NCI-H446 treated with DMSO at 0.1 percent for 48 hours (cell line): ENCODE measurements at places on chromosomes 2 and 18.

DNA sequence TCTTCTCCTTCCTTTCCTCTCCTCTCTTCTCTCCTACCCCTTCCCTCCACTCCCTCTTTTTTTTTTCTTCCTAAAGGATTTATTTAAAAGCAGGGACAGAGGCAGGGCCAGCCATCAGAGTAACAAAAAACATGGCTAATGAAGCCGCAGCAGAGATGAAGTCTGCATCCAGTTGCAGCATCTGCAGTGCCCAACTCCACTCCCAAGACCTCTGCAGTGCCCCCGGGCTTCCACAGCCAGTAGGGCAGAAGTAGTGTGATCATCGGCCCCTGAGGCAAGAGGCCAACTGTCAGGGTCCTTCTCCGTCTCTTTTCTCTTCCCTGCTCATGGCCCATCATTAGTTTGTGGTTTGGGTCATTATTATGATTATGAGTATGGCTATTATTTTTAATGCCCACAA is 4.2 kb upstream of the EGR4 start:
- DNase-seq = no peak

- no peak for DNase-seq
Measured at GRCh38 chr2:27041752-27042151, 9.0 kb downstream of the TMEM214 start.

GRCh38 chr2:65130664-65131175 is 814 bp upstream of the RAB1A start:
- DNase-seq = no peak

DNA sequence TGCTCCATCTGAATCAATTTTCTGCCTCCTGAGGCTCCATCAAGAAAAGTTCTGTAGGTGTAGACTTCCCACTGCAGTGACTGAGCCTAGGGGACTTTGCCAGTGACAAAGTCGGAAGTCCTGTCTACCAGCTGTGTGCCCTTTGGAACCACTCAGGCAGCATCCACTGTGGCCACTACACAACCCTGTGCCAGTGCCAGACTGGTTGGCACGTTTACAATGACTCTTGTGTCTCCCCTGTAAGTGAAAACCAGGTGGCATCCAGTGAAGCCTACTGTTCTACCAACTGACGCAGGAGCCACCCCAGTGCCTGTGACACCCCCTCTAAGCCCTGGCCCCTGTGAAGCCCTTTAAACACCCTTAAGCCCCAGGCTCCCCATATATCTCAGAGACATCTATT is 132.1 kb upstream of the SERPINE2 start:
- DNase-seq = no peak

GRCh38 chr2:58634653-58635370 is 393.7 kb upstream of the FANCL start:
- no peak for DNase-seq

DNA sequence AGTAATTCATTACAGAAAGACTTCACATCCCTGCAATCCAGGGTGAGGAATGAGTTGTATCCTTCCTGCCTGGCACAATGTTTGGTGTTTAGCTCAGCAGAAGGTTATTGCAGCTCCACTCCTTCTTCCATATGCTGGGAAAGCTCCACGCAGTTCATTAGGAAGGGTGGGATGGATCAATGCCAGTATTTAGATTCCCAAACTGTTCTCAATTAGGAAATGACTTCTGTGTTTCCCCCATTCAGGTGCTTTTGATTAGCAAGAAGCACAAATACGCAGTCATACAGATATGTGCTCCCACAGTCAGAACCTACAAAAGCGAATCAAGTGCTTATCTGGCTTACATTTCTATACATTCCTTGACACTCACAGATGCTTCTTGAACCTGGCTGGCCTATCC is 340.6 kb downstream of the NYAP2 start:
- DNase-seq = peak; percentile 3

- no peak for DNase-seq
Measured at GRCh38 chr2:101124643-101125366, 26.4 kb downstream of the TBC1D8 start.

GRCh38 chr2:52498077-52498750 is 1269.4 kb upstream of the CHAC2 start:
- DNase-seq = no peak

- no peak for DNase-seq
Measured at GRCh38 chr2:32008805-32009515, 1.8 kb downstream of the MEMO1 start.

DNA sequence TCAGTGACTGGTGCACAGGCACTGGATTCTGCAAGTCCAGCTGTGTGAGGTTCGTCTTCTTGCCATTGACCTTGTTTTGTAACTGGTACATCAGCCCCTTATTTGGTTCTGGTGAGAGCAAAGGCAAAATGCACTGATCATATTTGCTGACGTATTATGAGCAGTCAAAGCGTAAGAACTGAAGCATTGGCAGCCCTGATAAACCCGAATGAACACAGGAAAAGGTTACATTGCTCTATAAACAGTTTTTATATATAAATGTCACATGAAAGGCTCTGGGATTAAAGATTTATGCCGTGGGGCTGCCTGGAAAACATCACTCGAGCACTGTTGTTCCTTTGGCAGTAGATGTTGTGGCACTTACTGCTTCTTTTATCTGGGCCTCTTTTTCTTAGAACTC is 167.9 kb downstream of the IRS1 start:
- DNase-seq = no peak

DNA sequence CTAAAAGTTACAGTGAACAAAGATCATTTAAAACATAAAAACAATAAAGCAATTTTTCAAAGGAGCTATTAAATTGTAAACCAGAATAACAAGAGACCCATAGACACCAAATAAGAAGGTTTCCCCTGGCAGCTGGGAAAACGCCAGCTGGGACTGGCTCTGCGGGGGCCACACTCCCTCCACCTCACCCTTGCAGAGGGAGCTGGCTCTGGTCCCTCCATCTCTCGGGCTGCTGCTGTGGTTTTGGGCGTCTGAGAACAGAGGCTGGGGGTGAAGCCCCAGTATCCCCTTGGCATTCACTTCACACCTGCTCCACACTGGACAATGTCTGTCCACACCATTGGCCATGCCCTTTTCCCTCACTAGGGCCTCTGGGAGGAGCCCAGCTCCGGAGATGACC is 62.1 kb upstream of the OTOS start:
- DNase-seq = no peak

- DNase-seq = no peak
Measured at GRCh38 chr18:54774423-54774822, 53.9 kb upstream of the RAB27B start.

- no peak for DNase-seq
Measured at GRCh38 chr2:213119061-213119809, 32.2 kb downstream of the IKZF2 start.

- no peak for DNase-seq
Measured at GRCh38 chr2:170335351-170335750, 157.4 kb downstream of the MYO3B start.

DNA sequence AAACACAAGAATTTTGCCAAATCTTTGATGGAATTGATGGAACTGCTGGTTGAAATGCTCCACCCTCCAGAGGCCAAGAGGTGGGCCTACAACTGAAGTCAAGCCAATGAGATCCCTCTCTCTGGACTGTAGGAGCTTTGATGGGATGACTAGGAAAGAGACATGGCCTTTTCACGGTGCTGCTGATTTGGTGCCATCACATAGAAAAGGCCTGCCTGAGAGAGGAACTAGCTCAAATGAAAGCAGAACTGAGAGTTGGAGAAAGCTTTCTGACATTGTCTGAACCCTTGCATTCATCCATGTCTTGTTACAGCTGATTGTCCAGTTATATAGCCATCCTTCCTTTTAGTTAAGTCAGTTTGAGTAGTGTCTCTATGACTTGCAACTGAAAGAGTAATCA is 283.8 kb upstream of the LYPD1 start:
- DNase-seq = no peak

GRCh38 chr2:19746611-19747309 is 155.0 kb downstream of the TTC32 start:
- no peak for DNase-seq

- no peak for DNase-seq
Measured at GRCh38 chr2:234444893-234445292, 52.0 kb downstream of the ARL4C start.

DNA sequence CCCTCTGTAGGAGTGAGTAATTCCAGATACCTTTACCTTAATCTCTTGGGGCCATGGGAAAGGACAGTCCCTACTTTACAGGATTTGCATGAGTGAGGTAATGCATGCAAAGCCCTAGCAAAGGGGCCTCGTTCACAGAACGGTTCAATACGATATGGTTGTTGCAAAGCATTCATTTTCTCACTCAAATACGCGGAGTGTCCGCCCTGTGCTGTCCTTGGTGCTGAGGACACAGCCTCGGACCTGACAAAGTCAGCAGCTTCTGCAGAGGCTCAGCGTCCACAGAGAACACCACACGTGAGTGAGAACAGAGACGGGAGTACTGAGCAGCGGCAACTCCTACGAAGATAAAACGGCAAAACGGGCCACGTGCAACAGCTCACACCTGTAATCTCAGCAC is 125.7 kb downstream of the EIPR1 start:
- no peak for DNase-seq

- no peak for DNase-seq
Measured at GRCh38 chr2:199458806-199459285, 1.1 kb upstream of the SATB2 start.

DNA sequence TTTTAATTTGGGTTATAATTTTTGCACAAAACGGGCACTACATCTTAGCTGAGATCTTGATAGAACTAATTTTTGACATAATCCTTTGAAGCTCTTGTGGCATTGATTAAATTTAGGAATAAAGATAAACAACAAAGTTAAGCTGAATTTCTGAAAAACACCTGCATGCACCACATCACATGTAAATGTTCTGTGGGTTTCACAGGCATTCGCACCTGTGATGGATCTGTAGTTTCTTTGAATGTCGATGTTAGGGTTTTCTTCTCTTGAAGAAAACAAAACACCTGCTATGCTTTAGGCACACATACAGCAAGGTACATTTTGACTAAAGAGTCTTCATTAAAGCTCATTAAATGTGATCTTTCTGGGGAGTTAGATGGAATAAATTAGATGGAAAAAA is 60.3 kb downstream of the RPIA start:
- no peak for DNase-seq

DNA sequence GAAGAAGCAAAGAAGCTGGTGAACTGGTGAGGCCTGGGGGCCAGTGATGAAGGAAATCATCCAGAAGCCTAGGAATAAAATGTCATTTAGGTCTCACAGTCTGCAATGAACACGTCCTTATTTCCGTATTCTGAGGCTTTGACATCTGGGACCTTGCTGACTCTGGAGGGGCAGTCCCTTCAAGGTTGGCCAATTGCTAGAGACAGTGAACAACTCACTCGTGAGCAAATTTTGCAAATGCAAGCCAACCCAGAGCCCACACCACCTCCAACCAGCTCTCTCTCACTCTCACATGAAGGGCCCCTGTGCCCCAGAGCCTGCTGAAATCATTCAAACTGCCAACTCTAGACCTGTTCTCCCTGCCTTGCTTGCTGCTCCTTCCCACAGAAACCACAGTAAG is 279.1 kb upstream of the LYPD1 start:
- no peak for DNase-seq

DNA sequence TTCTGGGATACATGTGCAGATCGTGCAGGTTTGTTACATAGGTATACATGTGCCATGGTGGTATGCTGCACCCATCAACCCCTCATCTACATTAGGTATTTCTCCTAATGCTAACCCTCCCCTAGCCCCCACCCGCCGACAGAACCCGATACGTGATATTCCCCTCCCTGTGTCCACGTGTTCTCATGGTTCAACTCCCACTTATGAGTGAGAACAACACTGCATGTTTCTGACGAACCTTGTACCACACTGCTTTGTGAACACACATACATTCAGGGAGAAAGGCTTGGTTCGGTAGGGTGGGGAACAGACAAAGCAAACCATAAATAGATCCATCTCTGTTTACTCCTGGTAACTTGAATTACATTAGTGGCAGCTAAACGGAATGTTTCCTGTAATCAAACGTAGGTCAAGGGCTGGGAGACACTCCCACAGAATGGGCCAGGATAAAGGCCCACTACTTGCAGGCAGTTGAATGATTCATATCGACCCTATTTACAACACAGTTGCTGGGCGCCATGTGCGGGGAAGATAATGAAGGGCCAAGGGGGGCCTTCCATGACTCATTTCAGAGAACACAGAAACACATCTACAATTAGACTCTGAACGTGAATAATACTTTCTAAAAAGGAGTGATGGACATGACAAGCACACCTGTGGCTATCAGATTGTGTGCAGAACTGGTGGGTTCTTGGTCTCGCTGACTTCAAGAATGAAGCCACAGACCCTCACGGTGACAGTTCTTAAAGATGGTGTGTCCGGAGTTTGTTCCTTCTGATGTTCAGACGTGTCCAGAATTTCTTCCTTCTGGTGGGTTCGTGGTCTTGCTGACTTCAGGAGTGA is 56.8 kb upstream of the KIDINS220 start:
- no peak for DNase-seq

- DNase-seq = no peak
Measured at GRCh38 chr2:233929352-233930022, 12.3 kb downstream of the TRPM8 start.

- DNase-seq = no peak
Measured at GRCh38 chr2:176931588-176932563, 280.7 kb upstream of the HNRNPA3 start.

GRCh38 chr18:9858642-9859041 is 27.1 kb upstream of the TXNDC2 start:
- no peak for DNase-seq

DNA sequence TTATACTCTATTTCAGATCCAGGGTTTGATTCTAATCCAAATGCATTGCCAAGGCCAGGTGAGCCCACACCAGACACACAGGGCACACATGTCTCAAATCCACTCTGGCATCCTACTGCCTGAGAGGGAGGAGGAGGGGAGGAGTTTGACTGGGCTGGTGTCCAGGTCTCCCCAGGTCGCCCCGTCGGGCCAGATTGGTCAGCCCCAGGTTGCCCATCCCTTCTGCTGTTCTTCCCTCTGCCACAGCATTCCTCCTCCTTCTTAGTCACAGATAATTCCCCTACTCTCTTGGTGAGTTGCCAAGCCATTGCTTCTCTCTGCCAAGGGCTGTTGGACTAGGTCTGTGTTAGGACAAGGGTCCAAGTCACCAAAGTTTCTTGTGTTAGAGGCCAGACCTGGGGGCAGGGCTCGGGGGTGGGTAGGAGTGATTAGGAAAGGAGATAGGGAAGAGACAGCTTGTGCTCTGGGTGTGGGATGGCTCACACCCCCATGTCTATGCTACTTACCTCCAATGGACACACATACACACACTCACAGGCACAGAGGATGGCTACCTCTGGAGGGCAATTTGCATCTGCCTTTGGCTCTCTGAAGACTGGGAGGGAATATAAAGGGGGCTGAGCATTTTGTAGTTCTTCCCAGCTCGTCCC is 2.5 kb upstream of the EGR4 start:
- peak; percentile 72 for DNase-seq

DNA sequence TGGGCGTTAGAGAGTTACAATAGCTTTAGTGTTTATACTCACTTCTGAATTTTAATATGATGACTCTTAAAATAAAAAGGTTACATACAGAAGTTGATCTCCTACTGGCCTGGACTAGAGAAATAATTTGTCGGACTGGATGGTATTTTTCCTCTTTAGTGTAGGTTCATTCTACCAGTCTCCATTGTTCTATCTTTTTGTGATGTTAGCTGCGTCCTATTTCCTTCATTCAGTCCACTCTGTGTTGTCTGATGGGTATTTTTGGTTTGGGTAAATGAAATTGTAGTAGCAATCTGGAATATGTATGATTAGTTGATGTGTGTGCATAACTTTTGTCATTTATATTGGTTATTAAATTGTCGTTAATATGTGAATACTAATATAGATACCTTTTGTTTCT is 5.3 kb downstream of the DDX1 start:
- no peak for DNase-seq
